ENCODE measurements at places on chromosomes 1 and 21. TPM values are rescaled to one million over a fixed set of nuclear protein-coding genes. Genes with fewer than 3 reads are reported as not detected.

GRCh38 chr21:22961258-22961657, 1963.0 kb downstream of the NCAM2 start:
- no peak for DNase-seq

The DDR2 gene
- total RNA-seq = 15.3 TPM

DNA sequence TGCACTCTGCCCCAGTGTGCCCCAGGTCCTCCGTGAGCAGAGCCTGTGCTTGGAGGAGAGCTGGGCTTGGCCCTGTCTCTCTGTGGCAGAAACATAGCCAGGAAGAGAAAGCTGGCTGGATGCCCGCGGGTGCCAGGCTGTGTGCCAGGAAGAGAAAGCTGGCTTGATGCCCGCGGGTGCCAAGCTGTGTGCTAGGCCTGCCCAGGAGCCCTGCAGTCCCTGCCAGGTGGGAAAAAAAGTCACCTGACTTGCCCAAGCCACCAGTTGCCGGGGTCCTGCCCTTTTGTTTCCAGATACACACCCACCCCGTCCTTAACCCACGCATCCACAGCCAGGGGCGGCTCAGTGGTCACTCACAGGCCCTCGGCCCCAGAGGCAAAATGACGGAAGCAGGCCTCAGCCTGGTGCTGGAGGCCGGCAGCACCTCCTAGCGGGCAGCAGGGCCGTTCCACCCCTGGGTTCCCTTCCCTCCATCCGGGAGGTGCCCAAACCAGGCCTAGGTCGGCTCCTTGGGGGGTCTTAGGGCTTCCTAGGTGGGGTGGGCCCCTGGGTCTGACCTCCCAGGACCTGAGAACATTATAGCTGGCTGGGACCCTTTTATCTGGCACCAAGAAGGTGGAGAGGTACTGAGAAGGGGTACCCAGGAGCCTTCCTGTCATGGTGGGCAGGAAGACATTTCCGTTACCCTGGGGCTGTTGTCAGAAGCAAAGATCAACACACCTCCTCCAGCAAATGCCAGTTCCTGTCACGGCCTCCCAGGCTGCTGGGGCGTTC, 9.1 kb downstream of the ITGB2 start:
- DNase-seq = no peak

DNA sequence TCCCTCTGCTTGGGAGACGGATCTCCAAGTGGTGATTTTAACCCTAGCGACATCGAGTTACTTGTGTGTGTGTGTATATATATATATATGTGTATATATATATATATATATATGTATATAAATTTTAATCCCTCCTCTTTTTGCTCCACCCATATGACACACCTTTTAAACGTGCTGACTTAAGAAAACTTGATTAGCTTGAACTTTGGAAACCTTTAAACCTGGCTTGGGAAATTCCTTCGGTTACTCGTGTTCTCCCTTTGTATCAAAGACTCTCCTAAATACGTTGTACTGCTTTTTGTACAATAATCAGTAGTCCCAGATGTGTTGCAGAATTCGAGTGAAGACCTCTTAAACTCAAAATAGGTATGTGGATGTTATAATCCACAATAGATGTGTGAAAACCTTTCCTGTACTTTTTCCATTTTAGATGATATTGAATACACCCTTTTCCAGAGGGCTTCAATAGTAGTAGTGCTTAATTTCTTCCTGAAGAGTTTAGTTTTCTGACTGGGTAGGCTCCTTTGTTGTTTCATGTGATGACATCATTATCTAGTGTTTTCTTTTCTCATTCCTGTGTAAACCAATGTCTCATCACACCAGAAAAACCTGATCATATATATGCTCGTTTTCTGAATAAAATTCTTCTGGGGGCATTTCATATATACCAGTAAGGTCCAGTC, 1.4 kb downstream of the RNF11 start:
- DNase-seq = peak; percentile 50
